ENCODE measurements at places on chromosomes 16 and 17. TPM values are rescaled to one million over a fixed set of nuclear protein-coding genes. Genes with fewer than 3 reads are reported as not detected.

GRCh38 chr16:11629071-11630030 is 38.9 kb upstream of the SNN start:
- H3K36me3 ChIP-seq = no peaks in the 10 kb centered on the region
- peaks cover 44% of the 10 kb centered on the region for H3K4me1 ChIP-seq
- DNase-seq = no peak
- H3K27me3 ChIP-seq = no peaks in the 10 kb centered on the region

- DNase-seq = no peak
These were observed 63.4 kb downstream of the VPS35L start for GRCh38 chr16:19618876-19619275.

- H3K27ac ChIP-seq = no peak overlapping the region
- no peaks in the 10 kb centered on the region for H3K27me3 ChIP-seq
- peaks cover 35% of the 10 kb centered on the region for H3K4me1 ChIP-seq
- DNase-seq = no peak
- H3K36me3 ChIP-seq = no peaks in the 10 kb centered on the region
- no peak overlapping the region for H3K4me3 ChIP-seq
These were observed 141.9 kb upstream of the SDK2 start for GRCh38 chr17:73785958-73786743.

DNA sequence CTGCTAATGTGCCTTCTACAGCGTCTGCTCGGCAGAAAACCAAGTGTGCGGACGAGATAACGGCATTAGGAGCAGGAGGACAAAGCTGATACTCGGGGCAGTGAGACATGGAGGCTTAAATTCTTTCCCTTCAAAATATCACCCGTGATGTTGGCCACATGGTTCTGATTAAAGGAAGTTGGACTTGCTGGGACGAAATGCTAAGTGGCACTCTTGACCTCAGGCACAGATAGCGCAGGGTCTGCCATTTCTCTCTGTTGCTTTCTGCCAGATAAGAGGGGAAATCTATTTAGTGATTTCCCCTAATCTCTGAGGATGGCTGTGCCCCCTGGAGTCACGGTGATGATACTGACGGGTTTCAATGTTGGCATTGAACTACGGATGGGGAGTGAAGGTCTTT is 509.6 kb upstream of the EEF2KMT start:
- DNase-seq = no peak
- H3K27ac ChIP-seq = no peak overlapping the region
- no peaks in the 10 kb centered on the region for H3K27me3 ChIP-seq
- H3K4me1 ChIP-seq = no peaks in the 10 kb centered on the region
- no peak overlapping the region for H3K4me3 ChIP-seq

PERCC1 gene
- not detected for total RNA-seq

DNA sequence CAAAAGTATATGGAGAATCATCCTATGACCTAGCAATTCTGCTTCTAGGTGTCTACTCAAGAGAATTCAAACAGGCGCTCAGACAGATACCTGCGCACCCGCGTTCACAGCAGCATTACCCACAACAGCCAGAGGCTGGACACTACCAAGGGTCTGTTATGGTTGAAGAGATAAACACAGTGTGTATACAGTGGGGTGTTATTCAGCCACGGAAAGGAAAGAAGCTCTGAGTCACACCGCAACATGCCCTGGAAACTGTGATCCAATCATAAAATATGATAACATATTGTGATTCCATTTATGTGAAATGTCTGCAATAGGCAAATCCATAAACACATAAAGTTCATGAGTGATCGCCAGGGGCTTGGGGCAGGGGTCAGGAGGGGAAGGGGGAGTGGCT is 18.0 kb upstream of the JPH3 start:
- no peaks in the 10 kb centered on the region for H3K36me3 ChIP-seq
- no peak overlapping the region for H3K4me3 ChIP-seq
- H3K27ac ChIP-seq = no peak overlapping the region

DNA sequence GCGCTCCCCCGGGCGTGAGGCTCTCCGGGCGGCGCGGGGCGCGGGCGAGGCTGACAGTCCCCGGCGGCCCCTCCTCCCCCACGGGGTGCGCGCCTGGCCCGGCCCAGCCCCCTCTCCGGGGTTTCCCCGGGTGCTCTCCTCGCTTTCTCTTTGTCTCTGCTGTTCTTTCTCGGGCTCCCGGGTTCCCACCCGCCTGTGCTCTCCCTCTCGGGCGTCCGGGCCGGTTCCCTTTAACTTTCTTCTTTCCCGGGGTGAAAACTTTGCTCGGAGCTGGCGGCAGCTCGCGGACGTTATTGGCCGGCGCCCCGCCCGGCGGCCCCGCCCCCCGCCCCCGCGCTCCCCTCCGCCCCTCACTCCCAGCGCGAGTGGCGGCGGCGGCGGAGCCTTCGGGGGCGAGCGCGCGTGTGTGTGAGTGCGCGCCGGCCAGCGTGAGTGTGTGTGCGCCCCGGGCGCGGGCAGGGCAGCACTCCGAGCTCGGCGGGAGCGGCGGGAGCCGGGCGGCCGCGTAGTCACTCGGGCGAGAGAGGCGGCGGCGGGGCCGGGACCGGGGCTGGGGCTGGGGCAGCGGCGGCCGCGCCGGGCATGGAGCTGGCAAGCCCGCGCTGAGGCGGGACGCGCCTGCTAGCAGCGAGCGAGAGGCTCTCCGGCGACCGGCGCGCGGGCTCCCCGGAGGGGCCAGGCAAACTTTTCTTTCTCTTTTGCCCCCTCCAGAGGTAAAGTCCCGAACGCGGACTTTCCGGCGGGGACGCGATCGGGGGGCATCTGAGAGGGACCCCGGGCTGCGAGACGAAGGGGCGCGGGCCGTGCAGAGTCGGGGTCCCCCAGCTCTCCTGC is at the start of gene NTN1:
Gene NTN1, plus strand, starts transcription at position 353 of the 834 bp plus-strand sequence. CDS start 864 bp downstream, outside the sequence.
- peaks cover 33% of the 10 kb centered on the region for H3K27me3 ChIP-seq
- peak within 1 kb of the TSS; percentile 47 for H3K4me3 ChIP-seq
- DNase-seq = peak; percentile 85
- H3K27ac ChIP-seq = peak within 1 kb of the TSS; percentile 29
- H3K4me1 ChIP-seq = peaks cover 23% of the 10 kb centered on the region
- no peaks in the 10 kb centered on the region for H3K36me3 ChIP-seq

- H3K4me1 ChIP-seq = peaks cover 11% of the 10 kb centered on the region
- no peaks in the 10 kb centered on the region for H3K27me3 ChIP-seq
- H3K4me3 ChIP-seq = no peak overlapping the region
- H3K36me3 ChIP-seq = no peaks in the 10 kb centered on the region
- no peak for DNase-seq
- H3K27ac ChIP-seq = no peak overlapping the region
These were observed 104.7 kb downstream of the SMG6 start for GRCh38 chr17:2198927-2199326.

HOXB8 gene
- total RNA-seq = 23.7 TPM

DNA sequence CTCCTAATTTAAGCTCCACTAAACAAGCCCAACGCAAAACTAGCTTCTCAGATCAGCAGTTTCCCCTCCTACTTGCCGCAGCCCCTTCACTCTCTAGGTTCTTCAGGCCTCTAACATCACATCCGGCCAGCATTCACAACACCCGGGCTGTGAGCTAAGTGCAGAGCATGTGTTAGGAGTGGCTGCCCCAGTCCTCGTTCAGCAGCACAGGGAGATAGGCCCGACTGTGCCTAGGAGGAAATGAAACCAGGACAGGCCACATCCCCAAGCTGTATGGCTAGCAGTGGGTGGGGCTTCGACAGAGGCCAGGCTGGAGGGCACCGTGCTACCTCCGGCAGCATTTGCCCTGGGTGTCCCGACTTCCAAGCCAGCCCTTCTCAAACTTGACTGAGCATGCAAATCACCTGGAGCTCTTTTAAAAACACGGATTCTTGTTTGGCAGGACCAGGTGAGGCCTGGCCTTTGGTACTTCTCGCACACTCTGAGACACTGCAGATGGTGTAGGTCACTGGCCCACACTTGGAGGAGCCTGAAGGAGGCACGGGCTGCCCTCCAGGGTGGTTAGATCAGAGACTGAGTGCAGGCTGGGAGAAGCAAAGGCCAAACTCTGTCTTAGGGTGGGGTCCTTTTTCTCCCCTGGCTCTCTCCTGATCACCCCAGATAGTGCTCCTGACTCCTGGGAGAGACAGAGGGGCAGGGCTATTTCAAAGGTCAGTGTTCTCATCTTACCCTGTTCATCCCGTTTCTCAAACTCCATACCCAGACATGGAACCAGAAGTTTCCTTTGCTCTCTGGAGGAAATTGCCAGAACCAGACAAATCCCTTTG is 202.0 kb downstream of the C16orf78 start:
- no peak overlapping the region for H3K4me3 ChIP-seq
- H3K27ac ChIP-seq = no peak overlapping the region
- H3K4me1 ChIP-seq = peaks cover 28% of the 10 kb centered on the region
- no peak for DNase-seq
- no peaks in the 10 kb centered on the region for H3K27me3 ChIP-seq

CALB2 gene
- total RNA-seq = 16.6 TPM

TEPSIN gene
- total RNA-seq = 13.6 TPM

- no peak for DNase-seq
- peaks cover 5% of the 10 kb centered on the region for H3K36me3 ChIP-seq
- peaks cover 21% of the 10 kb centered on the region for H3K4me1 ChIP-seq
- H3K27me3 ChIP-seq = peaks cover 3% of the 10 kb centered on the region
These were observed 10.5 kb upstream of the TSPOAP1 start for GRCh38 chr17:58338841-58339754.

DNA sequence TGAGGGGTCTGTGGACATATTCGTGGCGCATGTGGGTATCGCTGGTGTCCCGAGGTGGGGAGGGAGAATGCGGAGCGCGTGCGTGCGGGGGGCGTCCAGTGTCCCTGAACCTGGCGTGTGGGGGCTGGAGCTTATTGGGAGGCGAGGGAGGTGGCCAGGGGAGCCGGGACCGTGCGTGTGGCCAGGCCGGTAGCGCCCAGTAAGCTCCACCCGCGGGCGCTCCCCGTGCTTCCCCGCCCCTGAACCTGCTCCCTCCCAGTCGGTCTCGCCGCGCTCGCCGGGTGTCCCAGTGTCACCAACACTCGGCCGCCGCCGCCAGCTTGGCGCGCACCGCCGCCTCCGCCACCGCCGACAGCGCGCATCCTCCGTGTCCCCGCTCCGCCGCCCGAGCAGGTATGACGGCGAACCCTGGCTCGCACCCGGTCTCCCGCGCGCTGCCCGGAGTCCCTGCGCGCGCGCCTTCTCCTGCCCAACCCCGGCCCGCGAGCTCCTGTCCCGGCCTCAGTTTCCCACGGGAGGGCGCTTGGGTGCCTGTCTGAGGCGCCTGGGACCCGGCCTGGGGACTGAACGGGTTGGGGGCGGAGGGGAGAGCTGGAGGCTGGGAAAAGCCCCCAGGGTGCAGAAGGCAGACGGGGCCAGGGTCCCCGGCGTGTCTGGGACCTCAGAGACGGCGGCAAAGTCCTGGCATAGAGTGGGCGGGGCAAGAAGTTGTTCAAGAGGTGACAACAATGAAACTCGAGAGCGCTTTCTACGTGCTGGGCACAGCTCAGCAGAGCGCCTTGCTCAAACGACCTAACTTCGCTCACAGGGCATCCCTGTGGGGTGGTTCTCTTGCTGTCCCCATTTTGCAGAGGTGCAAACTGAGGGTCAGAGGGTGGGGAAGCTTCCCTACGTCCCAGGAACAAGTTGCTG is at the start of gene SCNN1B:
Gene SCNN1B, plus strand, starts transcription at position 258 of the 912 bp plus-strand sequence. CDS start 46,298 bp downstream, outside the sequence.
- peaks cover 11% of the 10 kb centered on the region for H3K4me1 ChIP-seq
- H3K36me3 ChIP-seq = no peaks in the 10 kb centered on the region
- H3K27ac ChIP-seq = no peak within 1 kb of the TSS
- peaks cover 20% of the 10 kb centered on the region for H3K27me3 ChIP-seq
- peak; percentile 18 for DNase-seq

DNA sequence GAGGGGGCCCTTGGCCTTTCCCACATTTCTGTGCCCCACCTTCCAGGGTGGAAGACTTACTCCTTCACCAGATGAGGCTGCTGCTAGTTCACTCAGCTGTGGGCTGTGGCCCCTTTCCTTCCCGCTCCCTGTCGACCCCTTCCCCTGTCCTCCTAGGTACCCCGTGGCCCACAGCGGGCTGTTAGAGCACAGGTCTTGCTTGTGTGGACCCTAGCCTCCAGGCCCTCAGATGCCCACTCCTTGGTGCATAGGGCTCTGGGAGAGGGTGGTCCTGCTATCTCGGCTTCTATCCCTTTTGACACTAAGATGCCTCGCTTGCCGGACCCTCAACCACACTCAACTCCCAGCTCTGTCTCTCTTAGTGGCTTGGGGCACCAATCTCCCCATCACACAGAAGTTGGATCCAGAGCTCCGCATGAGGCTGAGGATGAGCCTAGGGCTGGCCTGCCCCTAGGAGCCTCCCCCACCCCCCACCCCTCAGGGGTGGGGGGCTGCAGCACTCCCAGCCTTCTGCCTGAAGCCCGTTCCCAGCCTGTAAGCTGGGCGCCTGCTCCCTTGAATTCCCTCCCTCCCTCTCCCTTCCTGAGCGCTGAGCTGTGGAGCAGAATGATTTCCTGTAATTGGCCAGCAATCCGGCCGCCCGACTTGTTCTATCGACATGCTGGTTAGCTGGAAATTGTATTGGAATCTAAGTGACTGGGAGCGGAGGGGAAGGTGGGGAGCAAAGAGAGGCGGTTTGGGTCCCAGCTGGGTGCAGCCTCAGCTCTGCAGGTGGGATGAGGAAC is 30.9 kb downstream of the DCAKD start:
- H3K4me3 ChIP-seq = no peak overlapping the region
- peak overlapping the region; percentile 64 for H3K27ac ChIP-seq
- peaks cover 5% of the 10 kb centered on the region for H3K27me3 ChIP-seq
- DNase-seq = peak; percentile 89

- no peak for DNase-seq
- H3K36me3 ChIP-seq = no peaks in the 10 kb centered on the region
- no peaks in the 10 kb centered on the region for H3K27me3 ChIP-seq
- H3K27ac ChIP-seq = no peak overlapping the region
- H3K4me3 ChIP-seq = no peak overlapping the region
These were observed 109.0 kb downstream of the HS3ST3A1 start for GRCh38 chr17:13492737-13493122.

PRSS33 gene
- 0.17 TPM for total RNA-seq

DNA sequence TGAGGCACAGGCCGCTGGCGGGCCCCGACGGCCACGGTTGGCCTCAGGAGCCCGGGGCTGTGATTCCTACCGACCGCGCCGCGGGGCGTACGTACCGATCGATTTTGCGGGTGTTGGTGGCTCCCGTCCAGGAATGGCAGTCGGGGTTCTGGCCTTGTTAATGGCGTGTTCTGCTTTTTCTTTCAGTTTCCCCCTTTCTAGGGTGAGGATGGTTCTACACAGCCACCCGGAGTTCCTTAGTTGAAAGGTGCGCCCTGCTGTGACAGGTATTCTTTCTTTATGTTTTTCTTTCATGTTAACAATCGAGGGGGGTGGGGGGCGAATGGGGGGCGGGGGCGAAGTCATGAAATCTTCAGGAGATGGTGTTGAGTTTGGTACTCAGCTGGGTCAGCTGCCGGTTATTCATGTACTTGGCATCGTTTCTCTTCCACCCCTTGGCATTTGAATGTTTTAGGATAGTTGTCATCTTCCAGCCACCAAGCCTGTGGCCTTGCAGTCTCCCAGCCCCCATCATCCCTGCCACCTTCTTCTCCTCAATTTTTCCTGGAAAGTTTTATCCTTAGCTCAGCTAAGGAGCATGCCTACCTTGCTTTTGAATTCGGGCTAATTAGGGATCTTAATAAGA is 802 bp downstream of the CYLD start:
- H3K4me3 ChIP-seq = peak overlapping the region; percentile 76
- peaks cover 2% of the 10 kb centered on the region for H3K27me3 ChIP-seq
- H3K27ac ChIP-seq = peak overlapping the region; percentile 25
- DNase-seq = peak; percentile 40

PRSS27 gene
- total RNA-seq = 2.5 TPM

PGP gene
- 15.9 TPM for total RNA-seq

GRCh38 chr17:76775021-76775600 is 37.2 kb downstream of the MFSD11 start:
- DNase-seq = no peak
- H3K27me3 ChIP-seq = no peaks in the 10 kb centered on the region
- H3K36me3 ChIP-seq = peaks cover 44% of the 10 kb centered on the region
- H3K4me1 ChIP-seq = no peaks in the 10 kb centered on the region
